ENCODE measurements at places on chromosomes 3 and 15. TPM values are rescaled to one million over a fixed set of nuclear protein-coding genes. Genes with fewer than 3 reads are reported as not detected.

- DNase-seq, result no peak
Measured at GRCh38 chr3:113620091-113620490, 76.4 kb downstream of the USF3 start.

- no peak for DNase-seq
Measured at GRCh38 chr3:126170073-126170777, 10.2 kb downstream of the ALDH1L1 start.

DNA sequence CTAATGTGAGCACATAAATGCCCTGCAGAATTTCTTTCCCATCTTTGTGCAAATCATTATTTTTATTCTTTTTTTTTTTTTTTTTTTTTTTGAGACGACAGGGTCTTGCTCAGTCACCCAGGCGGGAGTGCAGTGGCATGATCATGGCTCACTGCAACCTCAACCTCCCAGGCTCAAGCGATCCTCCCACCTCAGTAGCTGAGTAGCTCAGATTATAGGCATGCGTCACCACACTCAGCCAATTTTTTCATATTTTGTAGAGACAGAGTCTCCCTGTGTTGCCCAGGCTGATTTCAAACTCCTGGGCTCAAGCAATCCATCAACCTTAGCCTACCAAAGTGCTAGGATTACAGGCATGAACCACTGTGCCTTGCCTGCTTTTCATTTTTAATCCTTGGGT lies 22.9 kb downstream of the DAG1 start:
- no peak for DNase-seq

DNA sequence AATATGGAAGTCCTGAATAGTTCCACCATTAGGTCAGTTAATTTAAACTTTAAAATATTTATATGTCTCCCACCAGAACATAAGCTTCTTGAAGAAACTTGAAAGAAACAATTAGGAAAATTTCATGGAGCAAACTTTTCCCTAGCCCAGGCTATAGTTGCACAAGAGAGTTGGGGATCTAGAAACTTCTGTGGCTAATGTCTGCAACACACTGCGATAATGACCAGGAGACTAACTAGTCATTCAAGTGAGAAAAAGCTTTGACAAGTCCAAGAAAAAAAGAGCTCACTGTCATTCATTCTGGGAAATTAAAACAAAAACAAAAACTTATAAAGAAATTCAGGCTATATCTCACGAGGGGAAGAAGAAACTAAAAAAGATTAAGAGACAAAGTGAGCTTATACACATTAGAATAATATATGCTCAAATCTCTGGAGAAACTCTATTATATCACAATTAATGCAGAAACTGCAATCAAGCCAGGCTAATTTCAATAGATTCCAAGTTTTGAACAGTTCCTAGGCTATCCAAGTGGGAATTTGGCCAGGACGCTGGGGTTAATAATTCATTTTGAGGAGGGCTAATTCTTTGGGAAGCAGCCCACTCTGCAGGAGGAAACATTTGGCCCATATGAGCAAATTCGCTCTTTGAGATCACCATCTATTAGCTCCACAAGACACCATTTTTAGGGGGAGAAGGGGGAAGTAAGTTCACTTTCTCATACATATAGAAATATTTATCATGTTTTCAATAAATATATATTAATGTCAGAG lies 134.6 kb downstream of the MEIS2 start:
- DNase-seq, result no peak

- DNase-seq, result no peak
Measured at GRCh38 chr3:53729618-53730017, 116.6 kb downstream of the CHDH start.

- DNase-seq, result no peak
Measured at GRCh38 chr15:57654153-57654852, 52.2 kb upstream of the POLR2M start.

GRCh38 chr3:127042634-127043033 lies 59.7 kb downstream of the PLXNA1 start:
- DNase-seq, result no peak

GRCh38 chr3:105359098-105359762 lies 7.5 kb upstream of the ALCAM start:
- no peak for DNase-seq

- DNase-seq, result no peak
Measured at GRCh38 chr3:65888980-65889706, 149.6 kb downstream of the MAGI1 start.

Gene ALDH1A3
- 8.5 TPM for total RNA-seq

Gene PLIN1
- 0.79 TPM for total RNA-seq

Gene PLXNA1
- total RNA-seq, result 16.2 TPM

Gene TGM5
- total RNA-seq, result 0.78 TPM

Measured in psoas muscle (tissue), 8 donors.